ENCODE measurements at places on chromosomes 7 and 10.
A peak's percentile ranks its signal among the peaks of the same experiment; 100 is the strongest.

DNA sequence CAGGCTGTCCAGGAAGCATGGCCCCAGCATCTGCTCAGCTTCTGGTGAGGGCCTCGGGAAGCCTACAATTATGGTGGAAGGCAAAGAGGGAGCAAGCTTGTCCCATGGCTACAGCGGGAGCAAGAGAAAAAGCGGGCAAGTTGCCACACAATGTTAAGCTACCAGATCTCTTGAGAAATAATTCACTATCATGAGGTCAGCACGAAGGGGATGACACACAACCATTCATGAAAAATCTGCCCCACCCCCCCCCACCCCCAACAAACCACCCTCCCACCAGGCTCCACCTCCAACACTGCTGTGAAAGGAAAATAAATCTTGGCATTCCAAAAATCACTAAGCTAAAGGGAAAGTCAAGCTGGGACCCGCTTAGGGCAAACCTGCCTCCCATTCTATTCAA, 545.8 kb upstream of the NRP1 start:
- H3K4me3 ChIP-seq: no peak overlapping the region
- H3K27me3 ChIP-seq: no peaks in the 10 kb centered on the region
- H3K36me3 ChIP-seq: no peaks in the 10 kb centered on the region
- no peaks in the 10 kb centered on the region for H3K4me1 ChIP-seq
- no peak overlapping the region for H3K27ac ChIP-seq
- DNase-seq: no peak

- H3K27ac ChIP-seq: no peak overlapping the region
- no peak overlapping the region for H3K4me3 ChIP-seq
- H3K27me3 ChIP-seq: no peaks in the 10 kb centered on the region
- peaks cover 9% of the 10 kb centered on the region for H3K4me1 ChIP-seq
- DNase-seq: peak; percentile 63
Measured at GRCh38 chr10:73644015-73644743, 2.9 kb upstream of the MYOZ1 start.

DNA sequence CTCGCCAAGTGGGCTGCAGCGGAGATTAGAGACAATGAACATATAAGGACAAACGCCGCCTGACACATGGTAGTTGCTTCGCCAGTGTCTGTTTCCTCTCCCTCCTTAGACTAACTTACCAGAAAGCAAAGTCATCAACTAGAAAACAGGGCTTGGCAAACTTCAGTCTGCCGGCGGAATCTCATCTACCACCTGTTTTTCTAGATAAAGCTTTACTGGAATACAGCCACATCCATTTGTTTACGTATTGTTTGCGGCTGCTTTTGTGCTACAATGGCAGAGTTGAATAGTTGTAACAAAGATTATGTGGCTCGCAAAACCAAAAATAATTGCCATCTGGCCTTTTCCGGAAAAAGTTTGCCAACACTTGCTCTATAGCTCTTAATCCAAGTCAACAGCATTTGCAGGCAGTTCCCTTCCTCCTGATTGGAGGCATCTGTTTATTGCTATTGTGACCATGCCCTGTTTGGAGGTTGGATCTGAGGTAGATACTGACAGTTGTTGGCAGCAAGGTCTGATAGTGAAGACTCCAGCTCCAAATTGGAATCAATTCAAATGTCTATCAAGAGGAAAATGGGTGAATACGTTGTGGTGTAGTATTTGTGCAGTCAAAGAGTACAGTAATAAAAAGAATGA, 260.6 kb downstream of the POU6F2 start:
- H3K27me3 ChIP-seq: no peaks in the 10 kb centered on the region
- no peaks in the 10 kb centered on the region for H3K4me1 ChIP-seq
- no peak overlapping the region for H3K27ac ChIP-seq
- no peak overlapping the region for H3K4me3 ChIP-seq

- H3K36me3 ChIP-seq: no peaks in the 10 kb centered on the region
- no peaks in the 10 kb centered on the region for H3K27me3 ChIP-seq
- no peak for DNase-seq
- H3K27ac ChIP-seq: no peak overlapping the region
- no peaks in the 10 kb centered on the region for H3K4me1 ChIP-seq
Measured at GRCh38 chr10:27687326-27687725, 58.3 kb downstream of the MKX start.

- H3K4me3 ChIP-seq: no peak overlapping the region
- no peak overlapping the region for H3K27ac ChIP-seq
- H3K36me3 ChIP-seq: no peaks in the 10 kb centered on the region
- H3K27me3 ChIP-seq: no peaks in the 10 kb centered on the region
Measured at GRCh38 chr7:88455696-88456095, 149.0 kb upstream of the STEAP4 start.

GRCh38 chr7:74178632-74179031, 4.5 kb downstream of the EIF4H start:
- no peak overlapping the region for H3K27ac ChIP-seq
- H3K36me3 ChIP-seq: peaks cover 42% of the 10 kb centered on the region
- H3K4me3 ChIP-seq: no peak overlapping the region
- H3K4me1 ChIP-seq: peaks cover 9% of the 10 kb centered on the region

GRCh38 chr10:92756201-92757065, 66.7 kb downstream of the HHEX start:
- H3K4me3 ChIP-seq: no peak overlapping the region
- no peaks in the 10 kb centered on the region for H3K27me3 ChIP-seq
- no peak overlapping the region for H3K27ac ChIP-seq
- no peak for DNase-seq

- no peak for DNase-seq
- no peak overlapping the region for H3K4me3 ChIP-seq
- peaks cover 17% of the 10 kb centered on the region for H3K4me1 ChIP-seq
- H3K36me3 ChIP-seq: no peaks in the 10 kb centered on the region
- H3K27ac ChIP-seq: no peak overlapping the region
- no peaks in the 10 kb centered on the region for H3K27me3 ChIP-seq
Measured at GRCh38 chr10:121572859-121573537, 25.2 kb downstream of the FGFR2 start.

GRCh38 chr10:73229567-73229966, 17.5 kb downstream of the DNAJC9 start:
- no peak for DNase-seq
- peaks cover 9% of the 10 kb centered on the region for H3K36me3 ChIP-seq
- H3K4me1 ChIP-seq: no peaks in the 10 kb centered on the region
- H3K27ac ChIP-seq: no peak overlapping the region

DNA sequence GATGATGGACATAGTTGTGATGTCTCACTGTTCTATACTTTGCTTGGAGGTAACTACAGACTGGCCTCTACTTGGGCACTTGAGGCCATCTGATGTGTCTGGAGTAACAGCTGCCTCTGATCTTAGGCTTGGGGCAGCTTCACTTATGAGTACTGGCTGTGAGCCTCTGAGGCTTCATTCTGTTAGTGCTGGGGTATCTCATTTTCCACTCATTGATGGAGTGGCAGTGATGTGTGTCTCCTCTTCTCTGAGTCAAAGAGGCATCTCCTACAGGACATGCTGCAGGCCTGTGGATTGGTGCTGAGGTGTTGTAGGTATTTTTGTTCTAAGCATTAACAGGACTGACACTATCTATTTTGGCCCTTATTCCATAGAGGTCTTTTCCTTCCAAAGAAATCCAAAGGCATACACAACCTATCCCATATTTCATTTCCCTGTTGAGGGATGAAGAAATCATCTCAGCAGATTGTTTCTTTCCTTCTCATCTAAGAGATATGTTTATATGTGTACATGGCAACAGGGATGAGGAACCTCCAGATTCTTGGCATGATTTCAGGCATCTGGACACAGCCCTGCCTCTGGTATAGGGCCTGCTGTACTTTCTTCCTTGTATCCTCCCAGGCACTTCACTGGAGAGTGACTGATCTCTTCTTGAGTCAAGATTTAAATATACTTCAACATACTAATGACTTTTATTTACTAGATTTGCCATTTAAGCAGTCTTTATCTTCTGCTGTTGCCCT, 65.7 kb upstream of the NOBOX start:
- H3K4me1 ChIP-seq: no peaks in the 10 kb centered on the region
- no peak for DNase-seq
- no peaks in the 10 kb centered on the region for H3K36me3 ChIP-seq
- no peak overlapping the region for H3K27ac ChIP-seq

- H3K27me3 ChIP-seq: no peaks in the 10 kb centered on the region
- H3K27ac ChIP-seq: no peak overlapping the region
- DNase-seq: no peak
- H3K36me3 ChIP-seq: peaks cover 7% of the 10 kb centered on the region
Measured at GRCh38 chr7:64180989-64181388, 26.0 kb upstream of the ZNF735 start.

GRCh38 chr7:1883834-1884582, 213.9 kb downstream of the ELFN1 start:
- no peak overlapping the region for H3K4me3 ChIP-seq
- DNase-seq: peak; percentile 79
- H3K27me3 ChIP-seq: no peaks in the 10 kb centered on the region
- 0 out of 2 replicates have a peak, but pooled peaks cover 6% of the 10 kb centered on the region for H3K4me1 ChIP-seq

DNA sequence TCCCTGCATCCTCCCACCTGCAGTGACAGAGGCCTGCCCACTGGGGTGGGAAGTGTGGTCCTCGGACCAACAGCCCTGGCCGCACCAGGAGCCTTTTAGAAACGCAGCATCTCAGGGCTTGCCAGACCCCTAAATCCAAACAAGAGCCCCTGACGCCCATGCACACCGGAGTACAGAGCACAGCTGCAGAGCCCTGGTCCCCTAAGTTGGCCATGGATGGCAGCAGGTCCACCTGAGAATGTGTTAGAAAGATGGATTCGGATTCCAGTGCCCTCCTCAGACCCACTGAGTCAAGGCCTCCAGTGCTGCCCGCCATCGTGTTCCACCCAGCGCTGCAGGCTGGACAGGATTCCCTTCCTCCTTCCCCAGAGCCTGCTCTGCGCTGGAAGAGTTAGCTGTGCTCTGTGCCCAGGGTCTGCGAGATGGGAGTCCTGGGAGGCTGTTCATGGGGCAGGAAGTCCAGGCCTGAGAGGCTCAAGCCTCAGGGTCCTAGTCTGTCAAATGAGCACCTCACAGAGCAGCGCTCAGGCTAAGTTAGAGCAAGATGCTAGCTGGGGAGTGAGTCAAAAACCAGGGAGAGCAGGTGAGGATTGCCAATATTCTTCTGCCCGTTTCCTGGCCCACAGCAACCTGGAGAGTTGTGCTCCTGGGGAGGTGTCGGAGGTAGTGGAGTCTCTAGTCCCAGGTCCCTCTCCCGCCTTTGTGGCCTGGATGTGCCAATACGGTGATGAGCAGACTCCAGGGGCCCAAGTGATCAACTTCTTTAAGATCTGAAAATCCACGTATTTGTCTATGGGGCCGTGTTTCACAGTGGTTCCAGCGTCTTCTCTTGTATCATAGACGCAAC, 95.9 kb upstream of the GPR26 start:
- H3K36me3 ChIP-seq: no peaks in the 10 kb centered on the region
- H3K4me3 ChIP-seq: no peak overlapping the region
- peak; percentile 39 for DNase-seq
- H3K4me1 ChIP-seq: no peaks in the 10 kb centered on the region

DNA sequence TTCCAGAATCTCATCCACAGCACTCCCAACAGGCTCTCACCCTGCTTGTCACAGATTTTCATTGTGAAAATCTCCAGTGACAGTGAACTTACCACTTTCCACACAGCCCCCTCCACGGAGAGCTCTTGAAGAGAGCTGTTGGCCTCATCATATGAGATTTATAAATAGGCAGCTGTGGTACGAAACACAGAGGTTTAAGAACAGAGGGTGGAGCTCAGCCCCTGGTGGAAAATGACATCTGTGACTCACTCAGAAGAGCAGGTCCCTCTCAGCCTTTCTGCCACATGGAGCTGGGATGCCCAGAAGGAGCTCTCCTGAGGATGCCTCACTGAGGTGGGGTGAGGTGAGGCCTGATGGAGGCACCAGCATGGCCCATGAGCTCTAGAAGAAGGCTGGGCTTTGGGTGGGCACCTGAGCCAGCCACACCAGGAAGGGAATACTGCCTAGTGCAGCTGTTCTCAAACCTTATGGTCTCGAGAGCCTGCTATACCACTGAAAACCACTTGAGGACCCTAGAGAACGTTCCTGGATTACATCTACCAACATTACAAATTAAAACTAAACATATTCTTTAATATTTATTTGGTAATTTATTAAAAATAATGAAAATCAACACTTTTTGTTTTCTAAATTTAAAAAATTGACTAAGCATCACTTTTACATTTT, 25.8 kb upstream of the EEPD1 start:
- no peaks in the 10 kb centered on the region for H3K27me3 ChIP-seq
- no peak overlapping the region for H3K27ac ChIP-seq
- DNase-seq: no peak
- no peaks in the 10 kb centered on the region for H3K36me3 ChIP-seq
- H3K4me1 ChIP-seq: no peaks in the 10 kb centered on the region

DNA sequence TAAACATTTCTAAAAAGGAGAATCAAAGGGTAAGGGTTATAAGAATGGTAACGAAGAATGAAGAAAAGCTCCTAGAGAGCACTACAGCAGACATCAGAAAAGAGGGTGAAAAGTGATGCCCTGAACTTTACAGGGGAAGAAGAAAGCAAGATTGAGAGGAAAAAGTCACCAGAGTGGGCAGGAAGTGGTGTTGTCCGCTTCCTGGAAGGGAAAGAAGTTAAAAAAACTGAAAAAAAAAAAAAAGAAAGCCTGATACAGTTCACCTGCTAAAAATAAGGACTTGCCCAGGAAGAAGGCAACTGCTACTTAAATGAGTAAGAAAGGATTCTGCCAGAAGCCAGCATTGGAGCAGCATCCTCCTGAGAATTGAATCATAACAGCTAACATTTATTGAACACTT, 330.1 kb upstream of the PHF14 start:
- no peaks in the 10 kb centered on the region for H3K4me1 ChIP-seq
- H3K27me3 ChIP-seq: no peaks in the 10 kb centered on the region
- no peak overlapping the region for H3K4me3 ChIP-seq

DNA sequence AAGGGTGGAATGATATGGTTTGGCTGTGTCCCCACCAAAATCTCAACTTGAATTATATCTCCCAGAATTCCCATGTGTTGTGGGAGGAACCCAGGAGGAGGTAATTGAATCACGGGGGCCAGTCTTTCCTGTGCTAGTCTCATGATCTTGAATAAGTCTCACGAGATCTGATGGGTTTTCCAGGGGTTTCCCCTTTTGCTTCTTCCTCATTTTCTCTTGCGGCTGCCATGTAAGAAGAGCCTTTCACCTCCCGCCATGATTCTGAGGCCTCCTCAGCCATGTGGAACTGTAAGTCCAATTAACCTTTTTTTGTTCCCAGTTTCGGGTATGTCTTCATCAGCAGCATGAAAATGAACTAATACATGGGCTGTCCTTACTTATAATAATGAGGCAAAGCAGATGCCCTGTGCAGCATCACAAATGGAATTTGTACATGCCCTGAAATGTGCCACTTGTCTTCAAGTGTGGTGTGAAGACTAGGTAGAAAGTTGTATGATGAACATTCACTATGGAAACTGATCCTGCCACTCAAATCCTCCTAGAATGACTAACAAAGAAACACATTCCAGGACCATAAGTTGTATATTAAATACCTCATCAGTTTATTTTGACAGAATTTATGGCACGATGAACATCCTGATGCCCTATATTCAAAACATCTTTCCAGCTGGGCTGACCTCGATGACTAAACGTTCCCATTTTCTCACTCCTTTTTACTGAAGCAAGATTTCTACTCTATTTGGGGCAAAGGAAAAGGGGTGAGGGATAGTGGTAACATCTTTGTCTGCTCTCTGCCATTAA, 122.8 kb upstream of the CTTNBP2 start:
- no peak overlapping the region for H3K27ac ChIP-seq
- no peaks in the 10 kb centered on the region for H3K36me3 ChIP-seq
- H3K4me3 ChIP-seq: no peak overlapping the region
- no peaks in the 10 kb centered on the region for H3K4me1 ChIP-seq
- H3K27me3 ChIP-seq: no peaks in the 10 kb centered on the region
- no peak for DNase-seq

GRCh38 chr7:23472046-23472445, 1.8 kb upstream of the IGF2BP3 start:
- H3K36me3 ChIP-seq: no peaks in the 10 kb centered on the region
- peak overlapping the region; percentile 86 for H3K4me3 ChIP-seq
- H3K27me3 ChIP-seq: no peaks in the 10 kb centered on the region
- DNase-seq: no peak

Data from H1 (cell line).